ENCODE measurements at places on chromosomes 1 and 21. TPM values are rescaled to one million over a fixed set of nuclear protein-coding genes. Genes with fewer than 3 reads are reported as not detected.
A peak's percentile ranks its signal among the peaks of the same experiment; 100 is the strongest.

LRRC38 gene
- 0.09 TPM for total RNA-seq

SAMD11 gene
- total RNA-seq = 5.1 TPM

SPRR4 gene
- not detected for total RNA-seq

SUSD4 gene
- 15.6 TPM for total RNA-seq

VASH2 gene
- 1.8 TPM for total RNA-seq

RNPC3 gene
- 17.1 TPM for total RNA-seq

TMEM125 gene
- total RNA-seq = 0.65 TPM

TIE1 gene
- total RNA-seq = 38.9 TPM

VPS45 gene
- total RNA-seq = 40.2 TPM

ASAP3 gene
- total RNA-seq = 36.4 TPM

SLC25A34 gene
- total RNA-seq = 5.4 TPM

MRPL37 gene
- total RNA-seq = 54.7 TPM

- no peak for DNase-seq
These were observed 4.8 kb upstream of the COX20 start for GRCh38 chr1:244830639-244831038.

- no peak for DNase-seq
These were observed 279.9 kb upstream of the ADAMTS5 start for GRCh38 chr21:27246741-27247140.

GRCh38 chr1:193434319-193434718 lies 247.9 kb upstream of the B3GALT2 start:
- no peak for DNase-seq

- no peak for DNase-seq
These were observed 1.6 kb downstream of the NEGR1 start for GRCh38 chr1:72280711-72281110.

GRCh38 chr21:41948078-41948895 lies 5.5 kb downstream of the C2CD2 start:
- peak; percentile 42 for DNase-seq

DNA sequence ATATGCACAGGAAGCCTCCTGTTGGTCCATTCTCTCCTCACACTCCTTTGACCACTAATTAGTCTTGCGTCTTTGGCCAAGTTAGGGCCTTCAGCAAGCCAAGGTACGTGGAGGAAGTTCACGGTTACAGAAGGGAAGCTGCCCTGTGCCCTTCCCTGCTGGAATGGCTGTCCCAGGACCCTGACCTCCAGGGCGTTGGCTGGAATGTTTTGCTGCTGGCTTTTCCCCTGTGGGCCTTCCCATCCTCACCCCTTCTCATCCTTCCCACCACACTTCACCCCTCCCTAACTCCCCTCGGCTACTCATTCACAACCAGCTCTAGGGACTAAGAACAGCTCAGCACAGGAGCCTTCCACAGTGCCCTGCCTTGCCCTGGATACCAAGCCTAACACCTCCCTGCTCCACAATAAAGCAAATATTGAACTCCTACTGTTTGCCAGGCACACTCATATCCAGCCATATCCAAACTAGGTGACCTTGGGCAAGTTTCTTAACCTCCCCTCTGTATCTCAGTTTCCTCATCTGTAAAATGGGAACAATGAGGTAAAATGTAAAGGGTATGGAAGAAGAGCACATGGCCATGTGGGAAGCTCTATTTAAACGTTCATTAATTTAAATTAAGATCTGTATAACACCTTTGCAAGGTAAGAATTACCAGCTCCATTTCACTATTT lies 8.8 kb upstream of the CDCP2 start:
- DNase-seq = no peak

- DNase-seq = no peak
These were observed 111.4 kb upstream of the ZNF678 start for GRCh38 chr1:227451954-227452353.

DNA sequence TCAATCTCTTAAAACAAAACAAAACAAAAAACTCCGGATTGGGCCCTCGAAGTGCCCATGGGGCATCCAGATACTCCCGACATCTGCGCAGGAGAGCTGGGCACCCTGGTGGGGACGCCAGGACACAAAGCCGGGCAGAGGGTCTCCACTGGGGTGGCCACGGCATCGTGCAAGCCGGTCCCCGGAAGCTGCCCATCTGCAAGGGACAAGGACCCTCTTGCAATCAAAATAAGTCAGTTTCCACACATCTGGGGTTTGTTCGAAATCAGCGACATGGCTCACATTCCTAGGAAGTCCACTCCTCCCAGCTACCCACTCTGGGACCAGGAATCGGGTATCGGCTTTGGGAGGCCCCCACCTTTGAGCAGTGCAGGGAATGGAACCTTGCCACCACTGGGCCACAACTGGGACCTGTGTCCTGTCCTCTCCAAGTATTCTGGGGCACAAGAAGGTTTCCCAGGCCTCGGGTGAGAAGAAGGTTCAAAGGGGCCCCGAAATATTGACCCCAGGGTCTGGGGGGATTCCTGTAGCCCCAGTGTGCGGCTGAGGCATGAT lies 4.6 kb upstream of the PRDM16 start:
- peak; percentile 10 for DNase-seq

DNA sequence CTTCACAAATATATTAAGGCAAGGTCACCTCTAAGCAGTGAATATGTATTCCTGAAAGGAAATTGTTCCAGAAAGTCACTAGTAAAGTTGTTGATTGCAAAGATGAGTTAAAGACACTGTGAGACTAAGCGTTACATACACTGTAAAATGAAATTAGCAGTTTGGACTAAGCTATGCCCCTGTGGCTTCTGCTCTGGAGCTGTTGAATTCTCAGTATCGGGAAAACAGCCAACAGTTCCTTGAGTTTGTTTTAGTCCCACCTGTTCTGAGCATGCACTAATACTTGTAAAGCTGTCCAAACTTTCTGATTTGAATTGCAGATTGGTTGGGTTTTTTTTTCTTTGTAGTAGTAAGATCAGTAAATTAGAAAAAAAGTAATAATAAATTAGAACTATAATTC lies 21.0 kb downstream of the ANGPTL1 start:
- DNase-seq = no peak

- DNase-seq = no peak
These were observed 36.9 kb upstream of the EDEM3 start for GRCh38 chr1:184791550-184791900.

- DNase-seq = peak; percentile 71
These were observed 12.6 kb downstream of the TINAGL1 start for GRCh38 chr1:31588751-31589515.

DNA sequence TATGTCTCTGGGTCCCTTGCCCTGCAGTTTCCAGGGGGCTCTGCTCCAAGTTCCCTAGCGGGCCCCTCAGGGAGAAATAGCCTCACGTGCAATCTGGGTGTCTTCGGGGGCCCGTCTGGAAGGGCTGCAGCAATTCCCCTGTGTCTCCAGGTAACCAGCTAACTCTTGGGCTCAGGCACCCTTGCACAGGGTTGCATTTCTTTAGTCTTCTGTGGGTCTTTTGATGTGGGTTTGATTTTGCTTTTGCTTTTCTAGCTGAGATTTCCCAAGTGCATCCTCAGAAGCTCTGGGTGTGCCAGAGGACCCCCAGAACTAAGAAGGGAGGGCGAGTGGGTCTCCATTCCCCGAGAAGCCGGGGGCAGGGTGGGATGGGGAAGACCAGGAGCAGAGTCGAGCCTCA lies 75.7 kb downstream of the SPSB1 start:
- DNase-seq = no peak

DNA sequence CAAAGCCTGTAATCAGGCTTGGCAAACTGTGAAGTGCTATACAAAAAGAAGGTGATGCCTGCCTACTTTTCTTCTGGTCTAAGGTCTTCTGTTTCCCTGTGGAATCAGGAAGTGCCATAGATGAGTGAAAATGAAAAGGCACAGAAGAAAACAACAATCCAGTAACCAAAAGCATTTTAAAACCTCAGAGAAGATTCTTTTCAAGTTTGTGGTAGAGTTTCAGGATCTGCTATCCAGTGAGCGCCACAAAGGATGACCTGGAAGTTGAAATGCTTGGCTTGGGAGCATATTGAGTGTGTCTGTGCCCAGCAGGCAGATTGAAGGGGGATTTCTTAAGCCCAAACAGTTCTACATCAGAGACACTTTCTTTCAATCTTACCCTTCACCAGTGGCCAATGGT lies 272.2 kb downstream of the PAPPA2 start:
- no peak for DNase-seq

GRCh38 chr1:247228133-247228532 lies 27.7 kb upstream of the VN1R5 start:
- no peak for DNase-seq

GRCh38 chr21:31164713-31165694 lies 126.7 kb upstream of the KRTAP19-8 start:
- DNase-seq = no peak

- no peak for DNase-seq
These were observed 61.1 kb upstream of the GPR88 start for GRCh38 chr1:100476735-100477290.

- no peak for DNase-seq
These were observed 18.4 kb upstream of the UQCRHL start for GRCh38 chr1:15825800-15826199.

DNA sequence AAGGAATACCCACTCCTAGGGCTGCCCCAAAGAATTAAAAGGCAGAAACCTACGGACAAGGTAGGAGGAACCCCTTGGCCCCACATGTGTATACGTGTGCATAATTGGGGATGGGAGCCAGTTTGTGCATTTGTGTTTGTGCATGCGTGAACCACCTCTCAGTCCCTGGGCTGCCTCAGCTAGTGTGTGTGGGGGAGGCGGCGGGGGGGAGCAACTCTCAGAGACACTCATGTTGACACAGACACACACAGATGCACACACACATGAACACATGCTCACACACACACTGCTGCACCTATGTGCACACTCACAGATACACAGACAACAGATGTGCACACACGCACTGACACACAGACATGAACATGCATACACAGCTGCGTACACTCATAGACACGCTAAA lies 5.1 kb downstream of the LDLRAD1 start:
- DNase-seq = no peak

- DNase-seq = no peak
These were observed 13.6 kb upstream of the ZNF362 start for GRCh38 chr1:33242652-33243051.

DNA sequence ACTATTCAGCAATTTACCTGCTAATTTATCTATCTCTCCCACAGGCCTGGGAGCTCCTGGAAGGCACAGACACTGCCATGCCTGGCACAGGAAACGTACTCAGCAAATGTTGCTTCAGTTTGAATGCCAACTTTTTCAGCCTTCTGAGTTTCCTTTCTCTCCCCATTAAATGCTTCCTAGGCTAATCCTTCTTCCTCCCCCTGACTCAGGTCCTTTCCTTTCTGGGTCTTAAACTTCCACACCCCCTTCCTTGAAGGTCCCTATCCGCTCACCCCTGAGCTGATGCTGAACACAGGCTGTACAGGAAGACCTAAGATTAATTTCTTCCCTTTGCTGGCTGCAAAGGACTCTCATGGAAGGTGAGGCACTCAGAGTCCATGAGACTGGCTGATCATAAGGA lies 40.3 kb upstream of the ECE1 start:
- DNase-seq = no peak

DNA sequence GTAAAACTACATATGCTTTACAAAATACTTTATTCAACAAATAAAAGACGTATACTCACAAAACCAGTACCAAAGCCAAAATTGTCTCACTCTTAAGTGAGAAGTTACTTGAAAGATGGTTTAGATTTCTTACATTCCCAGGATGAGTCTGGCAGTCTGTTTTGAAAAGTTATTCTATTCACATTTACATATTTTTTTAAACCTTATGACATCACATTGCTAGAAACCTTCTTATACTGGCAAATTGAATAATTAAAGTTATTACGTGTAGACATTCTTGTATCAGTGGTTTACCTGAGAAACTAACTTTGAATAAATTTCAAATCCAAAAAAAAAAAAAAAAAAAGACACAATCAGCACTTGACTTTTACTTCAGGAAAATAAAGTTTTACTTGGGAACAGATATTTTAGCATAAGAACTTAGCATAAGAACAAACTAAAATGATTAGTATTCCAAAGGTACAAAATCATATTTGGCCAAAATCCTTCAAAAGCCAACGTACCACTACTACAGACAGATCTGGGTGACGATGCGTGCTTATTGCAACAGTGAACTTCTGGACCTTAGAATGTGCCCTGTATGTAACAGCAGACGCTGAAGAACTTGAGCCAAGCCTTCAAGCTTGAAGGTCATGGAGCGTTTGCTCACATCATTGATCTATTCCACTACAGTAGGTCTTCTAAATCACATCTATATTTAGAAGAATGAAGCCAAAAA lies 2.5 kb downstream of the CDC42BPA start:
- peak; percentile 33 for DNase-seq

DNA sequence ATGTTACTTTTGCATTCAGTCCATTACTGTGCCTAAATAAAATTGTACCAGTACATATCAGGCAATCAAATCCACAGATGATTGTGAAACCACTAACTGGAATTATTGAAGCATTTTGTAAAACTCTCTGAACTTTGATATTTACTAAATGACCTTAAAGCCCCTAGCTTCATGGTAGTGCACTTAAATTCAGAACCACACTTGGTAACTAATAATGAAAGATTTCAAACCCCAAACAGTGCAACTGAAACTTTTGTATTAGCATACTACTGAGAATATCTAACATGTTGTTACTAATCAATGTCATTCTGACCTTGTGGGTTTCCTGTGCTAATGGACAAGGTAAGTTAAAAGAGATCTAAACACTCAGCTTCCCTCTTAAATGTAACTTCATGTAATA lies at the start of gene CFHR3:
CFHR3 (plus strand) TSS at position 238 of the 400 bp plus-strand sequence; CDS start at position 285, 47 bp downstream.
- no peak for DNase-seq

- no peak for DNase-seq
These were observed 413 bp upstream of the C1orf232 start for GRCh38 chr1:26169198-26169554.

- no peak for DNase-seq
These were observed 5.2 kb upstream of the DENND2D start for GRCh38 chr1:111205714-111206050.

DNA sequence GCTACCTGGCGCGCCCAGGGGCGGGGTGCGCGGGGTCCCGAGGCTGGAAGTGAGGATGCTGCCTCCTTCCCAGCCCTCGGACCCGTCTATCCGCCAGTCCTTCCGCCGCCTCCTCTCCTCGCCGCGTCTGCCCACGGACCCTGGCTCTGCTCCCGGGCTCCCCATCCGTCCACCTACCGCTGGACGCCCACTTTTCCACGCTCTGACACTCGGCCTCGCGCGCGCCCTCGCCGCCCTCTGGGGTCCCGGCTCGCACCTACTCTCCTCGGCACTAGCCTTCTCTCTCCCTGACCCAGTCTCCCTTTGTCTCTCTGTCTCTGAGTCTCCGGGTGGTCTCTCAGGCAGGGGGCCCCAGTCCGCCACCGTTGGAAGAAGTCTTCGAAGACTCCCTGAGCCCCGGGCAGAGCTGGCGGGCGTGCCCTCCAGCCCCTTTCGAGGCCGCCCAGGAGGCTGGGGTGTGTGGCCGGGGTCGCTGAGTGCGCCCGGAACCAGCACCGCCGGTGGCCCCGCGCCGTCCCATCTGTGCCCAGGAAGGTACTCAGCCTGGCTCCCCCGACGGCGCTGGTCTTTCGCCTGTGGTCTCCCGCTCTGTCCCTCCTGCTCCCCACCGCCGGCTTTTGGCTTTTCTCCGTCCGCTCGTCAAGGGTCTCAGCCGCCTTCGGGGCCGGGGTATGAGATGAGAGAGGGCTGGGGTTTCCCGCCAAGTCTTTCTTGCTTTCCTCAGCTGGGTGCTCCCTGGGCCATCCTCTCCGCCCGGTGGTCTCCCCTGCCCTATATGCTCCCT lies 610 bp downstream of the DRAXIN start:
- no peak for DNase-seq

- DNase-seq = no peak
These were observed 1.2 kb downstream of the LMX1A start for GRCh38 chr1:165355139-165355976.

- DNase-seq = no peak
These were observed 63.1 kb upstream of the CNN3 start for GRCh38 chr1:94989911-94990473.
